ENCODE measurements at places on chromosomes 1 and 21.
A peak's percentile ranks its signal among the peaks of the same experiment; 100 is the strongest.

GRCh38 chr1:88062650-88063153 is 621.4 kb upstream of the PKN2 start:
- DNase-seq: no peak

- DNase-seq: no peak
Observed at GRCh38 chr1:180247580-180247979, 17.5 kb downstream of the LHX4 start.

DNA sequence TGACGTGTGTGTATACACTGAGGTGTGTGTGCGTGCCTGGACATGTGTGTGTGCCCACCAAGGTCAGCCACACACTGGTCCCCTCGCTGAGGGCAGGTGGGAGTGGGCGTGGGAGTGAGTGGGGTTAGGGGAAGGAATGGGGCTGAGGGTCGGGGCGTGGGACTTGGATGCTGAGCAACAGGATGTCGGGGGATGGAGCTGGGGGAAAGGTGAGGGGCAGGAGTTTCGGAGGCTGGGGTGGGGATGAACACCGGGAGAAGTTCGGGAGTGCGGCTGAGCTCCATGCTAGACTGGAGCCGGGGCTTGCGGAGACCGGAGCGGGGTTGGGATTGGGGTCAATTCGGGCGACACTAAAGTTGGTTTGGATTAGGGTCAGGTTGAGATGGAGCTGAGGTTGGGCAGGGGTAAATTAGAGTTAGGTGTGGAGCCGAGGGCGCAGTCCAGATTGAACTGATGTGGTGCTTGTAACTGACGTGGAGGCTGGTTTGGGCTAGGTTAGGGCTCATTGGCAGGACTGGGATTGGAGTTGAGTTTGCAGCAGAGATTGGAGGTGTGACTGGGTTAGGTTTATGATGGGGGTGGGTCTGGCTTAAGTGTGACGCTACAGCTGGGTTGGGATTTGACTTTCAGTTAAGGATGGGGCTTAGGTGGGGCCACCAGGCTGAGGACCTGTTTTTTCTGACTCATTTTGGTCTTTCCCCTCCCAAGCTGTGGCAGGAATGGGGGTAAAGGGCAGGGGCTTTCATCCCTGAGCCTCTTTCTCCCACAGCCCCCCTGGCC is 3.3 kb upstream of the GUCA2A start:
- no peak for DNase-seq

GRCh38 chr1:223706077-223706973 is 6.0 kb upstream of the CAPN2 start:
- no peak for DNase-seq

GRCh38 chr1:26844424-26845196 is 18.1 kb downstream of the ZDHHC18 start:
- DNase-seq: no peak

DNA sequence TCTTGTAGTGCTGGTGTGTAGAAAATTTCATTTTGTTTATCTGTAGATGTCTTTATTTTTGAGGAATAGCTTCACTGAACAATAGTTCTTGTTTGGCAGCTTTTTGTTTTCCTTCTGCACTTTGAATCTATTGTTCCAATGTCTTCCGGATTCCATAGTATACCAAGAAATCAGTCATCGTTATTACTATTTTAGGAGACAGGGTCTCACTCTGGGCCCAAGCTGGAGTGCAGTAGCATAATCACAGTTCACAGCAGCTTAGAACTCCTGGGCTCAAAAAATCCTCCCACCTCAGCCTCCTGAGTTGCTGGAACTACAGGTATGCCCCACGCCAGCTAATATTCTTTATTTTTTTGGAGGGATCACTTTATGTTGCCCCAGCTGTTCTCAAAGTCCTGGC is 67.7 kb upstream of the RGS2 start:
- DNase-seq: no peak

DNA sequence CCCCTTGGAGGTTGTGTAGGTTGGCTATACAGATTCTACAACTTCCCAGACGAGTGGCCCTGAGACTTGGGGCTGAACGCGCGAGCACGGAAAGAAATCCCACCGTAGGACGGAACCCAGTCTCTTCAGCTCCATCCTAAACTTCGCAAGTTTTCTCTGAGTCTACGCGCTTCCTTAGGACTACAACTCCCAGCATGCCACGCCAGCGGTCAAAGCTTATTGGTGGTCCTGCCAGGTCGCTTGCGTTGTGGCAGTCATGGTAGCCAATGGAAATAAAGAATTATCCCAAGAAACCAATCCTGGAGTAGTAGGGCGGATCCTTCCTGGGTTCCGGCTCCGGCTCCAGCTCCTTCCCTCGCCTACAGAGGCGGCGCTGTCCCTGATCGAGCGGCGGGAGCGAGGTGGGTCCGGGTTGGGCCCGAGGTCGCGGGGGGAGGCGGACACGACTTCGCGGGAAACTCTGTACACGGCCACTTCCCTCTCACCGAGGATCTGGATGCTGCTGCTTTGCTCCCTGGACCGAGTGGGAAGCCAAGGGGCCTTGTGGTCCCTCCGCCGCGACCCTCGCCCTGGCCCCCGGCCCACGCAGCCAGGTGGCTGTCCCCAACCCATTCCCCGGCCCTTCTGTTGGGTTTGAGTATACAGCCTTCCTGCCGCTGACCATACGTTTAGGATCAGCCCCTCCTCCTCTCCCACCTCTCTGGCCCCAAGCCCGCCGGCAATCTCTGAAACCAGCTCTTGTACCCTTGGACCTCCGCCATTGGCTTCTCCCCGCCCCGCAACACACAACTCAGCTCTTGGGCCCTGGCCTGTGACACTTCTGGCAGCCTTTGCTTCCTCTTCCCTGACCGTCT is at the start of gene ZNF691:
TSS of gene ZNF691 (plus strand) at position 357 of the 854 bp plus-strand sequence. CDS start 3,046 bp downstream, outside the sequence.
- DNase-seq: peak; percentile 88

GRCh38 chr1:245195398-245195797 is 40.6 kb downstream of the KIF26B start:
- no peak for DNase-seq

DNA sequence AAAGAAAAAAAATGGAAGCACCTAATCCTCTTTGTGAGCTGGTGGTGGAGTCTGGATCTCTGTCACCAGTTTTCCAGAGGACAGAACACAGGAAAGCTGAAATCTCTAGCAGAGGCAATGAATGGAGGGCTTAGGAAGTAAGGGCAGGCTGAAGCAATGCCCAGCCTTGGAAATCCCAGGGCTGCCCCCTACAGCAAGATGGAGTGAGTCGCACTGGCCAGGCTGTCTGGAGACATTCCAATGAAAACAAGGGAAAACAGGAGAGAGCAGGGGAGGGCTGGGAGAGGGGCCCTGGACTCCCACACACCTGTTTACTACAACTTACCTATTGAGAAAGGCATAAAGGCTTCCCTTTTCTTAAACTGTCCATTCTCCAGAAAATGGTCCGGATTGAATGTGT is 25.9 kb downstream of the CYP2J2 start:
- DNase-seq: no peak

DNA sequence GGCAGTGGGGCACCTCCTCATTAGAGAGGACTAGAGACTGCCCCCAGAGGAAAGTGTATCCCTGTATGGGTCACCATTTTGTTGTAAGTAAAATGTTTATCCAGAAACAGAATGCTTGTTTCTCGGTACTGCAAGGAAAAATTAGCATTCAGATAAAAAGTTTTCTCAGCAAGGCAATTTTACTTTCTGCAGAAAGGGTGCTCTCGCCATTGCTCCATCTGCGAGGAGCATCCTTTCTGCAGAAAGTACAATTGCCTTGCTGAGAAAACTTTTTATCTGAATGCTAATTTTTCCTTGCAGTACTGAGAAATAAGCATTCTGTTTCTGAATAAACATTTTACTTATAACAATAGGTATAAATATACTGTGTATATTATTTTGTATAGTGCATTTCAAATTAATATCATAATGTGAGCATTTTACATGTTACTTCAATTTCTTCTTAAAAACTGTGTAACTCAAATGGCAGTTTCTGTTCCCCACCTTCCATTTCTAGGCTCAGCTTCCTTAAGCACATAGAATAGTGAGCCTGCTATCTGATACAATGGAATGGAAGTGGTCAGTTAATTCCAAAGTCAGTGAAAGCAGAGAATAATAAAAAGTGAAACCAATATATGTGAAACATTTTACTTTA is 76.5 kb upstream of the DESI2 start:
- no peak for DNase-seq

GRCh38 chr1:149884433-149885338 is 14.7 kb upstream of the BOLA1 start:
- DNase-seq: no peak

DNA sequence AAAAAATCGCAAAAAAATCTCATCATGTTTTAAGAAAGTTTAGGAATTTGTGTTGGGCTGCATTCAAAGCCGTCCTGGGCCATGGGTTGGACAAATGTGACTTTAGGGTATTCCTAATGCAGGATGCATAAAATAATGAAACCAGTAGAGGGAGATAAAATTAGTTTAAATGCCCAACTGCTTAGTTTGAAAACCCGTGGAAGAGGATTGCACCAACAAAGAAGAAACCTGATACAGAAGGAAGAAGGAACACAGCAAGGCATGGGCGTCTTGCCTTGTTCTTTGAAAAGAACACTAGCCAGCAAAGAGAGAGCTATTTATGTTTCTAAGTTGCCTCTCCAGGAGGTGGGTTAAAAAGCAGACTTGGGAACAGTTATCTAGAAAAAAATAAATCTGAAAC is 37.9 kb downstream of the WDR3 start:
- no peak for DNase-seq
